ENCODE measurements at places on chromosomes 12 and 14. TPM values are rescaled to one million over a fixed set of nuclear protein-coding genes. Genes with fewer than 3 reads are reported as not detected.

KIF21A gene
- total RNA-seq: 29.5 TPM

DNA sequence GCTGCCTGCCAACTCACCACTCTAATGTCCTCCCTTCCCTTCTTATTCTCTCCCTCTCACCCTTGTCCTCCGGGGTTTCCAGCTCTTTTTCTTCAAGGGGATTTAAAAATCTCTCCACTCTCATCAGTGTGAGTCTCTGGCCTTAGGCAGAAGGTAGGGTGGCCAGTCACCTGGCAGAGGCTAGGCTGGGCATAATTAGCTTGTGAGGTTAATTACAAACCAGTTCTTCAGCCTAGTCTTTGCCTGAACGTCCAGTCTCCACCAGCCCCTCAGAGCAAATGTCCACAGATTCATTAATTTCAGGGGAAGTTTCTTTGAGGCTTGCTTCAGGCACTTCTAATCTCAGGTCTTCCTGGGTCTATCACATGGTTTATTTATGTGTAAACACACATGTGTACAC, 6.7 kb downstream of the KRT7 start:
- no peak for DNase-seq

DNA sequence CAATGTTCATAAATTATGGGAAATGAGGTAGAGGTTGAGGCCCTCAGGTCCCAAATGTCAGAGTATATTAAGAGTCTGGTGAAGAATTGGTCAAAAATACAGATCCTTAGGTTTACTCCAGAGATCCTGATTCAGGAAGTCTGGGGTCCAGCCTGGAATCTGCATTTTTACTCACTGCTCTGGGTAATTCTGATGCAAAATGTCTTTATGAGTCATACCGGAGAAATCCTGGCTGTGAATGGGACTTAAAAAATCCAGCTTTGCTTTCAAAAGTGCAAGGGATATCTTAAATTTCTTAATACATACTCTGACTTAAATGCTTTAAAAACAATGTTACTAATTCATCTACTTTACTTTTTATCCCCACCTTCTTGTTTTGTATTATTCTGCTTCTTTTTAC, 74.5 kb downstream of the FERMT2 start:
- DNase-seq: no peak

DNA sequence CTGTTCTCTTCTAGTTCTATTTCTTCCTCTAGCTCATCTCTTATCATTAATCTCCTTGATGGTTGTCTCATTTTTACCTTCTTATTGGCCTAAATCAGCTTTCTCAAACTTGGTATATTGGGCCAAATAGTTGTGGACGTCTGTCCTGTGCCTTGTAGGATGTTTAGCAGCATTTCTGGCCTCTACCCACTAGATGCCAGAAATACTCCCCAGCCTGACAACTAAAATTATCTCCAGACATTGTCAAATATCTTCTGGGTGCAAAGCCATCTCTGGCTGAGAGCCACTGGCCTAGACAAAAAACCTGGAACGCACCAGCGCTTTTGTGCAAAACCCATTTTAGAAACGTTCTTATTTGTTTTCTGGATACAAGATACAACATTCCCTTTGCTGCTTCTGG, 38.8 kb upstream of the LRRC10 start:
- DNase-seq: no peak
